ENCODE measurements at places on chromosomes 3 and 15.

- no peak for DNase-seq
These were observed 538.1 kb upstream of the TBL1XR1 start for GRCh38 chr3:177735431-177735830.

GRCh38 chr15:60829416-60829815, 350.5 kb upstream of the ICE2 start:
- no peak for DNase-seq

DNA sequence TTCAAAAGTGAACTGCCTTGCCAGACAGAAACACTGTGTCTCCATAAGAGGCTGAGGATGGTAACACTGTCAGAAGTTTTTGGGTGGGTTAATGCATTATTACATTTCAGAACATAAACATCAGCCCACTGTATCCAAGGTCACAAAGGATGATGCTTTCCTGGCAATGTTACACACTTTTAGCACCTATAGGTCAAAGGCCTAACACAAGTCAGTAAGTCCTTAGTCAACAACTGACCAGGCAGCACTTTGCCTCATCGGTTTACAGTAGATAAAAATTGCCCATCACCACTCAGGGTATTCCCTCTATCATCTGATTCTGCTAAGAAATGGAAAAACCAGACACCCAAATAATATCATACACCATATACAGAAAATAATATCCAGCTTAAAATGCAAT, 98.4 kb downstream of the CTNNB1 start:
- DNase-seq, result no peak

DNA sequence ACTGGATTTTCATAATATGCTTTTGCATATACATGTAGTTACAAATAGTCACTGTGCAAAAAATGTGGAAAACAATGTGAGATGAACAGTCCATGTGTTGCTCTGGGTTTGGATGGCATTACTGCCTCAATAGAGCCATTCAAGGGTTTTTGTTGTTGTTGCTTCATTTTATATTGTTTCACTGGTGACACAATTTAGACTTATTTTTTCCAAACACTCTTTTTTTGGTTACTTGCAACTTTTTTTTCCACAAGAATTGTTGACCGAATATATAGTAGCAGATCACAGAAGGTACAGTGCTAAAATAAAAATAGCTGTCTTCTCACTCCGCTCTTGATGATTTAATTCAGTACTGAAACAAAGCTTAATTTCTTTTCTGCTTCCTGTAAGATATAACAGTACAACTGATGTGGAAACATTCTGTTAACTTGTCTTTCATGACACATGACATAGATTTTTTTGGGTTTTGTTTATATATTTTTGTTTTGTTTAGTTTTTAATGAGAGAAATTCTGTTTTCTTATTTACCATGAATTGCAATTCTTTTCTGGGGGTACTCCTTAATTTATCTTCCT, 618.6 kb downstream of the NAALADL2 start:
- no peak for DNase-seq
